ENCODE measurements at places on chromosomes 16 and 17.

GRCh38 chr17:42247734-42248133 is 28.5 kb downstream of the STAT5B start:
- no peak for DNase-seq

GRCh38 chr17:7174603-7175326 is 4.4 kb downstream of the ASGR1 start:
- no peak for DNase-seq

DNA sequence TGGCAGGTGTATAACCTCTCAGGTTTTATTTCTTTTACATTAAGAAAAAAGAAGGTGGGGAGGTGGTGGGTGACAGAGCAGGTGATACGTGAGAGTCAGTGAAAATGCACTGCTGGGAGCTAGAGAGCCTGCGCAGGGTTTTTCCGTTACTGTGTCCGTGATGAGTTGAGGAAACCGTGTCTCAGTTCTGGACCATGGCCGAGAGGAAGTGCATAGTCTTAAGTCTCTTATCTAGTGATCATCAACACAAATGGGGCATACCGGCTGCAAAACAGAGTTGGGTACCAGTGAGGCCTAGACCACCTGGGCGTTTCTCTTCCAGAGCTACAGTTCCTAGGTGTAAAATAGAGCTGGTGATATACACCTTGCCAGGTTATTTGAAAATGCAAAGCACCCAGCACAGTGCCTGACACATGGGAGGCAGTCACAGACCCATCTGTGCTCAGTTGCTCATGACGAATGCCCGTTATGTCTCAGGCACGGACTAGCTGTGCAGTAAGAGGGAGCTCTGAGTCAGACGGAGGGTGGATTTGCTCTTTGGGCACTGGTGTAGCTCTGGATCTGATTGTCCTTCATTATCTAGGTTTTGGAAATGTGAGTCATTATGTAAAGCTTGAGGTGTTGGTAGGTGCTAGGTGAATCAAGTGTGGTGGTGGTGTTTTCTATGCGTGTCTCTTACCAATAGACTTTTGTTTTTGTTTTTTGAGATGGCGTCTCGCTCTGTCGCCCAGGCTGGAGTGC is 60.9 kb downstream of the RPTOR start:
- DNase-seq: no peak

GRCh38 chr17:42518755-42519545 is 17.1 kb upstream of the NAGLU start:
- DNase-seq: no peak

GRCh38 chr16:85271198-85271597 is 158.9 kb upstream of the CIBAR2 start:
- DNase-seq: no peak
